ENCODE measurements at places on chromosomes 7 and 10. TPM values are rescaled to one million over a fixed set of nuclear protein-coding genes. Genes with fewer than 3 reads are reported as not detected.

DNA sequence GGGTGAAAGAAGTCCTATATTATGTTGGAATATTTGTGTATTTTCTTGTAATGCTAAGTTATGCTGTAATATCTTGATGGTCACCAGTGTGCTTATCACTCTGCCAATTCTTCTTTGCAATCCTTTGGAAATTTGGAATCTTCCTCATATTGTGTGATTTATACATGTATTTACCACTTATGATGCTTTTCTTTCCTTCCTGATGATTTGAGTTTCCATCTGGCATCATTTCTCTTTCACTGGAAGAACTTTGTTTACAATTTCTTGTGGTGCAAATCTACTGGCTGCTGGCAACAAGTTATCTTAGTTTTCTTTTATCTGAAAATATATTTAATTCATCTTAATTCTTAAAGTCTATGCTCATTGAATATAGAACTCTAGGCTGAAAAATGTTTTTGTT lies 29.2 kb downstream of the CFAP69 start:
- no peak for DNase-seq

DNA sequence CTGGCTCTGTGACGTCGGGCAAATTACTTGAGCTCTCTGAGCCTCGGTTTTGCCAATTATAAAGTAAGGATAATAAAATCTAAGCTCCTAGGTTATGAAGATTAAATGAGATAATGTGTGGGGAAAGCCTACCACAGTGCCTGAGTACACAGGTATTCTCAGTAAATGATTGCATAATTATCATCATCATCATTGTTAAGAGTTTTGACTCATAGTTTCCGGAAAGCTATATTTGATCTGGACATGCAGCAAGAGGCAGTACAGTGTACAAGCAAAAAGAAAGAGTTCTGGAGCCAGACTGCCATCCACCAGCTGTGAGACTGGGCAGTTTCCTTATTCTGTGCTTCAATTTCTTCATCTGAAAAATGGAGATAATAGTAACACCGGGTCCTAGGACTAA lies 155.6 kb upstream of the YAE1 start:
- DNase-seq: no peak

- no peak for DNase-seq
Measured at GRCh38 chr10:112287844-112288243, 4.6 kb downstream of the TECTB start.

DNA sequence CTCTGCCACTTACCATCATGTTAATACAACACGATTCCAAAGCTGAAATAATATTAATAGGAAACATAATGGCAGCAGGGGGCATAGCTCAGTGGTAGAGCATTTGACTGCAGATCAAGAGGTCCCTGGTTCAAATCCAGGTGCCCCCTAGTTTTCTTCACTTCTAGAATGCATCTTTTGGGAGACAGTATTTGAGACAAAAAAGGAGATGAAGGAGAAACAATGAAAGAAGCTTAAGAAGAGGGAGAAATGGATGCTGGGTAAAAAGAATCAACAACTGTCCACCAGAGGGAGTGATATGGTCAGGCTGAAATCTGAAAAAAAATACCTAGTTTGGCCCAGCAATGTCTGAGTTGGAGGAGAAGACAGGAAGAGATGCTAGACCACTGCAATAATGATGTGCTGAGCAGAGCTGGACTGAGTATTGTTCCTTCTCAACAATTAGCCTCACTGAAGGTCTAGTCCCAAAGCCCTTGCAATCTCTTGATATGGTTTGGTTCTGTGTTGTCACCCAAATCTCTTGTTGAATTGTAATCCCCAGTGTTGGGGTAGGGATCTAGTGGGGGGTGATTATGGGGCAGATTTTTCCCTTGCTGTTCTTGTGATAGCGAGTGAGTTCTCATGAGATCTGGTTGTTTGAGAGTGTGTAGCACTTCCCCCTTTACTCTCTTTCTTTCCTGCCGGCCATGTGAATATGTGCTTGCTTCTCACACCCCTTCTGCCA lies 48.3 kb downstream of the ZNF783 start:
- DNase-seq: no peak

DNA sequence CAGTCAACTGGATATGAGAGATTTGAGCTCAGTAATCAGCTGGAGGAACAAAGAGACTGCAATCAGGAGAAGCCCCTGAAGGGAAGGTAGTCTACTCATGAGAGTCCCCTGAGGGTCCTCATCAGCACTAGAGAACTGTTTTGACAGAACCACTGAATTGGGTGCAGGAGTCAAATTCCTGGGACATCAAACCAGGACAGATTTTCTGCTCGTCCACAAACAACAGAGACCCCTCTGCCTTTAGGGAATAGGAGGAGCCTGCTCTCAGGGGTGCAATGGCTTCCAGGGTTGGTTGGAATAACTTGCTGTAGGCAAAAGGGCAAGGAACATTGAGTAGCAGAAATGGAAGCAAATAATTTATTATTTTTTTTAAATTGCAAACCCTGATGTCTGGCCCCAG lies 21.9 kb upstream of the NEUROD6 start:
- no peak for DNase-seq

- DNase-seq: no peak
Measured at GRCh38 chr10:86508217-86508616, 13.4 kb downstream of the WAPL start.

- no peak for DNase-seq
Measured at GRCh38 chr7:157539521-157539920, 202.7 kb downstream of the DNAJB6 start.

GRCh38 chr10:23060918-23061317 lies 34.5 kb upstream of the MSRB2 start:
- DNase-seq: no peak

DNA sequence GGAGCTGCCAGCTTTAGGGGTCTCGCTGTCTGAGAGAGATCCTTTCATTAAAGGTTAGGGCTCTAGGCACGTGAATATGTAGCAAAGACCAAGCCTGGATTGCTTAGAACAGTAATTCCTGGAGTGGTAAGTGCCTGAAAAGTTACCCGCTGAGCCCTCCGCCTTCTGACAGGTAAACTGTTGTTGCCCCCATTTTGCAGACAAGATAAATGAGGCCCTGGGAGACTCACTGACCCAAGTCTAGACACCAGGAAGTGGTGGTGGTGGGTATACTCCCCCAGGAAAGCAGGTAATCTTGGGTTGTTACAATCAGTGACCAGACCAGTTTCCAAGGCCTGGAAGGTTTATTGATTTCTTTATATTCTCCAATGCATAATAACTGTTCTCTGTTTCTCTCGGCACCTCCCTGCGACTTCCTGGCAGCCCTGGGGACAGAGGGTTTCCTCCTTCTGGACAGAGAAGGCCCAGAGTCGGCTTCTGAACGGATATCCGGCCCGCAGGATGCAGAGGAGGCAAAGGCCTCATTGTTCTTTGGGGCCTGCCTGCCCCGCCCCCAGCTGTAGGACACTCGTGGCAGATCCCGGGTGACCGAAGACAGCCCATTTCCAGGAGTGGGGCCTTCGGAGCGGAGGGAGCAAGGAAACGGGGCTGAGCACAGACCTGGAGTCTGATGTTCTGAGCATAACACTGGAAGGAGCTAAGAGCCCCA lies 1.3 kb upstream of the GRK5 start:
- DNase-seq: no peak

DNA sequence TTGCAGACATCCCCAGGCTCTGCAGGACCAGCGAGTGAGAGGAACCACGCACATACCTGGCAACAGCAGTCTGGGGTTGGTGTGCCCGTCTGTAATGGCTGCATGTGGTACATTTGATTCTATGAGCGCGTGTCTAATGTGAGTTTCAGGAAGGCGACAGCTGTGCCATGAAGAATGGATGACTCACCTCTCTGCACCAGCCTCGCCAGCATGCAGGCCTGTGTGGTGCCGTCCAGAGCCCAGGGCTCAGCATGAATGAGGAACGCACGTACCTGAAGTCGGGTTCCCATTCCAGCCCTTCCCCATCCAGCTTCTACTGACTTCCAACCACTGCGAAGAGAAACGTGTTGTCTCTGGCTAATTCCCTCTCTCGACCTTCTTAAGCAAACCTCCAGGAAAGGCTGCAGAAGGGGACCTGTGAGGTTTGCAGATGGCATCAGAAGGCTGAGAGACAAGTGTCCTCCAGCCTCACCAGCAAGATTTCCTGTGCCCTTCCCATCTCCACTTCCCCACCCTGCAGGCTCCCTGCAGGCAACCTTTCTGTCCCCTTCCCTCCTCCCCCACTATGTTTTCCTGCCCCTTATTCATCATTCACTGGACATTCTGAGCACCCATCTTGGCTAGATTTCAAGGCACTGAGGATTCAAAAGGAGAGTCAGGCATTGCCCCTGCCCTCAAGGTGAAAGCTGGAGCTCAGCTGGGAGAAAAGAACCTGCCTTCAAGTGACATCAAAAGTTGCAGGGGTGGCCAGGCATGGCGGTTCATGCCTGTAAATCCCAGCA lies 54.3 kb downstream of the ASB13 start:
- no peak for DNase-seq

DNA sequence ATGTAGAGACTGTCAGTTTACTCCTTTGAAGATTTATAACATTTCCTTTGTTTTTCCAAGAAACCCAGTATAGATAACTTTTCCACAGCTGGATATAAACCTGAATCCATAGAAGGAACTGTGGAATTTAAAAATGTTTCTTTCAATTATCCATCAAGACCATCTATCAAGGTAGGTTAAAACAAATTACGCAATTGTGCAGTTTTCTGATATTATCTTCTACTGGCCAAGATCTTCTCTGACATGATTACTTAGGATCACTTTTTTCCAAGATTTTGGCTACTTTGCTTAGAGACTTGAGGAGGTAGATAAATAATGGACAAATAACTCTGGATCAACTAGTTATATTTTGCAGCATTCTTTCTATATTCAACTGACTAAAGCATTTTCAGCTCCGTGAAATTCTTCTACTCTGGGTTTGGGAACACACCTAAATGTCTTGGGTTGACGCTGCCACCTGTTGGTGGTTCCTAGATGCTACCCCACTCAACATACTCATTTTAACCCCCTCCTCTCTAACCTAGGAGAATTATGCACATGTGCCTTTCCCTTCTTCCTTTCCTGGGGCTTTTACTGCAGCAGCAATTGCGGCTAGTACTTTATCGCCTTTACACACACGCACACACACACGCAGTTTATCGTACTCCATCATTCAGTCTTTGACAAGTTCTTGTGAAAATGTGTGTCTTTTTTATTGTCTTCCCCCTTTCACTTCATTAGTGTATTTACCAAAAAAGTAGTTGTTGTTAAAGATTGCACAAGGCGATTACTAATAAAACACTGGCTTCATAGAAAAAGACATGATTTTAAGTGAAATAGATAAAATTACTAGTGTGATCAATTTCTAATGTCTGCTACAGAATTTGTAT lies 32.7 kb downstream of the ABCB5 start:
- no peak for DNase-seq

DNA sequence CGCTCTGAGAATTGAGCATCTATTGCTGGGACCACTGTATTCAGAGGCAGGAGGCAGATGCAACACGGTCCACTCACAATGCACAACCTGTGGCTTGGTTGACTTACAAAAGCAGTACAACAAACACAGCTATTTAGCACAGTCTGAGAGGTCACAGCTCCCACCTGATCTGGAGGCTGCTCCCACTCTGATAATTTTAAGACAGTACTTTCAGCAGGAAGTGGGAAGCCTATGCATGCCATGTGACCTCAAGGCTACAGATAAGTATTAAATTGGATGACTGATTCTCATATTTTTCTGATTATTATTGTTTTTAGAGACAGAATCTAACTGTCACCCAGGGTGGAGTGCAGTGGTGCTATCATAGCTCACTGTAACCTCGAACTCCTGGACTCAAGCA lies 659.3 kb downstream of the PARD3 start:
- no peak for DNase-seq

DNA sequence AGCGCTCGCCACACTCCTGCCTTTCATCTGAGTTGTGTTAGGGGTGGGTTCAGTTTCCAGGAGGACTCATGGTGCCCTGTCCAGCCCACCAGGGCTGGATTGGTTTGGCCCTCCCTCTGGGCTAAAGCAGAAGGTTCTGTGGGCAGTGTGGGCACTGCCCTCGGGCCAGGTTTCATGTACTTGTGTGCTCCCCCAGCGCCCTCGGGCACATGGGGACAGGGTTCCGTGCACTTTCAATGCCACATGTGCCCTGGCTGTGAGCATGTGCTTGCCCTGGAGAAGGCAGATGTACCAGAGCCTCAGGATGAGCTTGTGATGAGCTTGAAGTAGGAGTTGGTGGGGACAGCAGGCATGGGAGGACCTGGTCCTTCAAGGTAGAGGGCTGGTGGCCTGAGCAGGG lies 35.6 kb upstream of the ZNF716 start:
- DNase-seq: no peak

Gene NSUN5
- total RNA-seq: 15.8 TPM

Gene WNT2
- 0.95 TPM for total RNA-seq

Gene PSD
- 0.44 TPM for total RNA-seq

Gene PRSS1
- total RNA-seq: not detected

Gene CRYGN
- not detected for total RNA-seq

Gene GIMAP5
- total RNA-seq: 49.5 TPM

Gene GCC1
- total RNA-seq: 16.1 TPM

Gene CALHM3
- total RNA-seq: not detected

Gene PPP1R17
- not detected for total RNA-seq

Gene PDE6C
- not detected for total RNA-seq

Gene MBL2
- not detected for total RNA-seq

Gene ALOX5
- total RNA-seq: 101 TPM

Gene RET
- 1.3 TPM for total RNA-seq

Gene THNSL1
- 2.2 TPM for total RNA-seq
